ENCODE measurements at places on chromosomes 1 and 21.

GRCh38 chr1:39711104-39711965 lies 20.1 kb upstream of the HPCAL4 start:
- no peak for DNase-seq

- DNase-seq = no peak
Observed at GRCh38 chr1:3275471-3276340, 178.8 kb upstream of the ARHGEF16 start.

GRCh38 chr1:29878501-29878900 lies 642.2 kb downstream of the PTPRU start:
- DNase-seq = no peak

DNA sequence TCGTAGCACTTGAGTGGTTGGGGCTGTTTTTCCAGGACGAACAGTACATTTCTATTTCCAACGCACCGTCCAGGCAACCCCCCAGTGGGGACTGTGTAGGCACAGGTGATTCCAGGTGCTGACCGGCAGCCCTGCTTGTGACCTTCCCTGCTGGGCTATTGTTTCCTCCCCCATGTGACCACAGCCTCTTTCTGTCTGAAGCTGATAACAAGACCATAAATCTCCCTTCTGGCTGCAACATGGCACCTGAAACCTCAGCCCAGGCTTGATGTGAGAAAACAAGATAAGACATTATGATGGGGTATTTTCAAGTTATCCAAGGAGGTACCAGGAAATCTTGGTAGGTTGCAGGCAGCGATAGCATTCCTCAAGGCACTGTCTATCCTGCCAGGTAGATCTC lies 48.2 kb downstream of the HLX start:
- DNase-seq = no peak

- no peak for DNase-seq
Observed at GRCh38 chr1:48329486-48329885, 107.0 kb downstream of the SLC5A9 start.

GRCh38 chr21:29078869-29079767 lies 5.7 kb upstream of the CCT8 start:
- DNase-seq = no peak

- no peak for DNase-seq
Observed at GRCh38 chr1:53411541-53412152, 47.6 kb upstream of the DMRTB1 start.

DNA sequence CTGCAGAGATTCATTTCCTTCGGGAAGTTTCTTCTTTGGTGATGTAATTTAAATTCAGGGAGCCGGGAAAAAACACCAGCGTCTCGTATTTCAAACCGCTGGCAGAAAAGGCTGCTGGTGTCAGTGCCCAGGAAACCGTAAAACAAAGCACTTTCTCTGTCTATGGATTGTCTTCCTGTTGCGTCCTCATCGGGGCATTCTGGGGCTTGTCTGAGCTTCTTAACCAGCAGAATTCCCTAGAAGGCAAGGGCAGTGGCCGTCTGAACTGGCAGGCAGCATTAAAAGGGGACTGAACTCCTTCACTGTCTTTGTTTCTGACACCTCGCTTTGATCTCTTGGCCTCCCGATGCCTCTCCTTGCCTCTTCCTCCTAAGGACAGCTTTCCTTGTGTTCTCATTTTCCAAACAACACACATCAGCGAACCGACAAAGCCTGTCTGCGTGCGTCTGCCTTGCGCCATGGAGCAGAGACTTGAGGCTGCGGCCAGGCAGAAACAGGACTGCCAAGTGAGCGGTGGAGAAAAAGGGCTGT lies 391.6 kb upstream of the VAMP3 start:
- DNase-seq = peak; percentile 55

- DNase-seq = no peak
Observed at GRCh38 chr1:222905151-222905550, 90.3 kb downstream of the DISP1 start.

DNA sequence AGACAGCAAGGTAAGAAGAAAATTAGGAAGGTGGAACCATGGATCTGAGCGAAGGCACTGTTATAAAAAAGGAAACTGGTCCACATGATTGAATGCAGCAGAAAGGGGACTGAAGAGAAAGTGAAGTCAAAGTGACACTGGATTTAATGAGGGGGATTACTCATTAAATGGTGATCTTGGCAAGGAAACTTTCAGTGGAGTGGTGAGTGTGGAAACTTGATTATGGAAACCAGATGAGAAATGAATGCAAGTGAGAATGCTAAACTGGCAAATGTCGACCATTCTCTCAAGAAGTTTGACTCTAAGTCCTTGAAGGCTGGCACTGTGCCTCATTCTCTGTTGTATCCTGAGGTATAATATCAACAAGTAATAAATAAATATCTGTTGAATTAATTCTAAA lies 23.3 kb downstream of the COLGALT2 start:
- no peak for DNase-seq

DNA sequence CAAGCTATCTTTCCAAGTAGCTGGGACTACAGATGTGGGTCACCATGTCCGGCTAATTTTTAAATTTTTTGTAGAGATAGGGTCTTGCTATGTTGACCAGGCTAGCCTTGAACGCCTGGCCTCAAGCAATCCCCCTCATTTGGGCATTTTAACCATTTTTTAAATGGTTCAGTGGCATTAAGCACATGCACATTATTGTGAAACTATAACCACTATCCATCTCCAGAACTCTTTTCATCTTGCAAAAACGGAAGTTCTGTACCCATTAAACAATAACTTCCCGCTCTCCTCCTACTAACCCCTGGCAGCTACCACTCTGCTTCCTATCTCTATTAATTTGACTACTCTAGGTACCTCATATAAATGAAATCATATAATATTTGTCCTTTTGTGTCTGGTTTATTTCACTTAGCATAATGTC lies 4.8 kb upstream of the IL6R start:
- no peak for DNase-seq

- DNase-seq = no peak
Observed at GRCh38 chr1:63973005-63973419, 199.2 kb downstream of the ROR1 start.

- DNase-seq = no peak
Observed at GRCh38 chr21:26280775-26281174, 110.2 kb upstream of the APP start.

DNA sequence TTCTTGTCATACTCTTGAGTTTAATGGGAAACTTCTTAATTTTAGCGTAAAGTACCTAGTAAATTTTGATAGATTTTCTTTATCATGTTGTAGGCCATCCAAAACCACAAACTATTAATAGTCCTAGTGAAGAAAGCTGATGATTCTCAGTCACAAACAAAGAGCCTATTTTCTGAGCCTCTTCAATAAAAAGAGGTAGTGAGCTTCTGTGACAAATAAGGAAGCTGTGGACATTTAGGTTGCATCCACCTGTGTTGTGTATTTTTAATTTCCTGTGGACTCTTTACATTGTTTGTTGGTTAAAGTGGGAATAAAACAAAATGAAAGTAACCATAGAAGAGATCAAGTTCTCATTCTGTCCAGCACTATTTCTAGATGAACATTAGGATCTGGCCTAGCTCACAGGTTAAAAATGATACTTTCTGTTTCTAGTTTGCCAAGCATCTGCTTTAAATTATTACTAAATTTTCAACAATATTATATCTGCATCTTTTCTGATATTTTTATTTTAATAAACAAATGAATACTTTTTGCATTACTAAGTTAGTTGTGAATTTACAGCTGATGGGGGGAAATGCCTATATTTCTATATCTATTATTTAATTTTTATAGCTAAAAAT lies 702.2 kb upstream of the ADGRL4 start:
- no peak for DNase-seq

GRCh38 chr1:236315518-236315917 lies 33.8 kb upstream of the ERO1B start:
- no peak for DNase-seq

DNA sequence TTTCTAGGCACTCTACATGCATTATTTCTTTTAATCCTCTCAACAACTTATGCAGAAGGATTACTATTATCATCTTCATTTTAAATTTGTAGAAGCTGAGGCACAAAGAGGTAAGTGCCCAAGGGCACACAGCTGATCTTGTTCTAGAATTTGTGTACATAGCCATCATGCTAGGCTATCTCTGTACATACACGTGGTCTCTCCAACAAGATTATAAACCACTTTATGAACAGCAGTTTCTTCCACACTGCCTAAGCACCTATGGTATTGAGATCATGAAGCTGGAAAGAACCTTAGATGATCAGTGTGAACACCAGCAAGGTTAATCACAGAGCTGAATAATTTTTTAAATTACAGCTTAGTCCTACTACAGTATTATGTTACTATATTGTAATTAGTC lies 28.9 kb downstream of the UCHL5 start:
- DNase-seq = no peak

DNA sequence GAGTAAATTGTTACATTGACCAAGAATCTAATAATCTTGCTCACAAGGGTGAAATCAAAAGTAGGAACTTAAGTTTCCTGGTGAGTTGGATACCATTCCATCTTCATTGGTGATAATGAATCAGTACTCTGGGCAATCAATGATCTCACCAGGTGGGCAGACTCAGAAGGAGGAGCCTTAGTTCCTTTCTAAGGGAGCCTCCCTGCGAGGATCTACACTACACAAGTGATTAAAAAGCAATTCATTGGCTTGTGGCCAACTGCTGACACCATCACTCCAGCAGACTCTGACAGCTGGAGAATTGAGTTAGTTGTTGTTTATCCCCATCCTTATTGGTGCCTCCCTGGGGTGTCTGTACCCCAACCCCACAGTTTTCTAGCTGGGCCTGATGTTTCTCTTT lies 84.1 kb upstream of the VANGL1 start:
- DNase-seq = no peak

- DNase-seq = no peak
Observed at GRCh38 chr1:116574581-116575291, 3.9 kb upstream of the CD58 start.

DNA sequence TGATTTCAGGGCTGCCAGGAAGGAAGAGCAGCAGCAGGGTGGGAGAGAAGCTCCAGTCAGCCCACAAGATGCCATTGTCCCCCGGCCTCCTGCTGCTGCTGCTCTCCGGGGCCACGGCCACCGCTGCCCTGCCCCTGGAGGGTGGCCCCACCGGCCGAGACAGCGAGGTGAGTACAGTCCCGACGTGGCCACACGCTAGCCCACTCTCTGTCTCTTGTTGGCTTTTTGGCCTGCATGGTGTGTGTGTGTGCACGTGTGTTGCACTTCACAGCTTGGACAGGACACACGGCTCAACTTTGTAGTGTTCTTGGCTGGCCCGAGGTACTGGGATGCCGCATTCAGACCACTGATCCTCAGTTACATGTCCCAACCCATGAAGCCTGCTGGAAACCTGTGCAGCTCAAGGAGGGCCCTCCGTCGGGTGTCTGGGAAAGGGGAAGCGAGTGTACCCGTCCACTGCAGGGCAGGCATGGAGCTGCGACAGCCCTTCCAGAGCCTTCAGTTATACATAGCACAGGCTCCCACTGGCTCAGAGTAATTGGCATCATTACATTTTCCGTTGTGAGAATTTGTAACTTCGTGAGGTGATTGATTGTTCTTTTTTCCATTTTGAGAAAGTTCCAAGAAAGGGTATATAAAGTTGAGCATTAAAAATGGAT lies 454 bp downstream of the CORT start:
- no peak for DNase-seq

GRCh38 chr1:225811622-225812487 lies 1.9 kb downstream of the EPHX1 start:
- DNase-seq = no peak

DNA sequence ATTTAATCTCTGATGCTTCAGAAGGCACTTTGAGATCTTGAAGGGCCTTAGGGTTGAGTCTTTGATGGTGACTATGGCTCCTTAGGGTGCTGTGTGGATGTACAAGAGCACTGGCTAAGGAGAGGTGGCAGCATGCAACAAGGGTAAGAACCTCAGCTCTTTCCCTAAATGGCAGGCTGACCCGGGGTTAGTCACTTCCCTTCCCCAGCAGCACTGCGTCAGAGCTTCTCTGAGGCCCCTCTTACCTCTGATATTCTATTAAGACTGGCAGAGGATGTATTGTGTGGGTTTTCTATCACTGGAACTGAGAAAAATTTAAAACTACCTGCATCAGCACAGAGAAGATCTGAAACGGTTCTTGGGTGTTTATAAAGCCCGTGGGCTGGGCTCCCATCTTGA lies 11.8 kb downstream of the C1orf116 start:
- no peak for DNase-seq
